ENCODE measurements at places on chromosomes 3 and 15.
A peak's percentile ranks its signal among the peaks of the same experiment; 100 is the strongest.

DNA sequence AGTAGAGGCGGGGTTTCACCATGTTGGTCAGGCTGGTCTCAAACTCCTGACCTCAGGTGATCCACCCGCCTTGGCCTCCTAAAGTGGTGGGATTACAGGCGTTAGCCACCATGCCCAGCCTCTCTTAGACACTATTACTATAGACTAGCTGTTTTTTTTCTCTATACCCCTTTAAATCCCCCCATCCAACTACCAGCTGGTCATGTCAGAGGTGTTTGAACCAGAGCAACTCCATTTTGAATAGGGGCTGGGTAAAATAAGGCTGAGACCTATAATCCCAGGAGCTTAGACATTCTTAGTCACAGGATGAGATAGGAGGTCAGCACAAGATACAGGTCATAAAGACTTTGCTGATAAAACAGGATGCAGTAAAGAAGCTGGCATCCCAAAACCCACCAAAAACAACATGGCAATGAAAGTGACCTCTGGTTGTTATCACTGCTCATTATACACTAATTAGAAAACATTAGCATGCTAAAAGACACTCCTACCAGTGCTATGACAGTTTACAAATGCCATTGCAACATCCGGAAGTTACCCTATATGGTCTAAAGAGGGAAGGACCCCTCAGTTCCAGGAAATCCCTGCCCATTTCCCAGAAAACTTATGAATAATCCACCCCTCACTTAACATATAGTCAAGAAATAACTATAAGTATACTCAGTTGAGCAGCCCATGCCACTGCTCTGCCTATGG is 57.8 kb upstream of the GPD1L start:
- no peak for DNase-seq

- no peak for DNase-seq
Measured at GRCh38 chr15:43505738-43506137, 11.7 kb upstream of the MAP1A start.

DNA sequence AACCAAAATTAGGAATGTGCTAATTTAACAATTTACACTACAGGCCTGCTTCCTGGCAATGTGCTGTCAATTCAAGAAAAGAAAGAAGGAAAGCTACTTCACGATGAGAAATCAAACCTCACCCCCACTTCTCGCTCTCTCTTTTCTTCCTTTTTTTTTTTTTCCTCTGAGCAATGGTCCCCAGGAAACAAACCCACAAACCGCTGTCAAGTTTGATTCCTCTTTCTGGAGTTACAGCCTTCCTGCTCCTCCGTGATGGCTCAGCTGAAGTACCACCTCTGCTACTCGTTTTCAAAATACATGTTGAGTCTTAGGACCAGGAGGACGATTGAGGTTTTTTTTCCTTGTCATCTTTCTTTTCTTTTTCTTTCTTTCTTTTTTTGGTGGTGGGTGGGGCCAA is 3.4 kb upstream of the TRIM71 start:
- no peak for DNase-seq

DNA sequence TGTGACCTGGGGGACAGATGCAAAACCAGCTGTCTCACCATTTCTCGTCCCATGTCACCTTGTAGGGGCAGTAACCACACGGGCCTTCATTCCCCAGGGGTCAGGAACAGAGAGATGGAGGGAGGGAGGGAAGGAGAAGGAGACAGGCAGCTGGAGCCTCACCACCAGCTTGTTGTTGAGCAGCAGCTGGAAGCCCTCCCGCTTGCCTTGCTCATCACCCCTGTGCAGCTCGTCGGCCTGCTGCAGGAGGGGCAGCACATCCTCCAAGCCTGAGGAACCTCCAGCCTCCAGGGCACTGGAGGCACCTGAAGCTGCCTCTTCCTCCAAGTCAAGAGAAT is 10.3 kb downstream of the RMDN3 start:
- no peak for DNase-seq

GRCh38 chr15:74950078-74950908 is 6.3 kb downstream of the RPP25 start:
- DNase-seq, result peak; percentile 79

DNA sequence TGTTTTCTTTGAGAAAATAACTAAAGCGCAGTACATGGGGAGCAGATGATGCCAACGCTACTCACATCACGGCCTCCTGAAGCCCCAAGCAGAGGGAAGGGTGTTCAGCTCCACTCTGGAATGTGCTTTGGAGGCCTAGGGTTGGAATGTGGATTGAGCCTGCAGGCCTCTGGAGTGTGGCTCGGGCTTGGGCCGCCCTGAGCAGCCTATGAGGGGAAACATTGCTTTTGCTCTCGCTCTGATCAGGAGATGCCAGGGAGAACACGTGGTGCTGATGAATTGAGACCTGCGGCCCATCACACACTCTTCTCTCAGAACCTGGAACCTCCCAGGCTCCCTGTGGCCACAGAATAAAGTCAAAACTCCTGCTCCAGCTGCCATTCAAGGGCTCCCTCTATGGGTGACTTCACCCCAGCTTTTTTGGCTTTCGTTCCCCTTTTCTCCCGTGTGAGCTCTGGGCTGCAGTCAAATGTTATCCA is 23.3 kb downstream of the CCDC13 start:
- no peak for DNase-seq

DNA sequence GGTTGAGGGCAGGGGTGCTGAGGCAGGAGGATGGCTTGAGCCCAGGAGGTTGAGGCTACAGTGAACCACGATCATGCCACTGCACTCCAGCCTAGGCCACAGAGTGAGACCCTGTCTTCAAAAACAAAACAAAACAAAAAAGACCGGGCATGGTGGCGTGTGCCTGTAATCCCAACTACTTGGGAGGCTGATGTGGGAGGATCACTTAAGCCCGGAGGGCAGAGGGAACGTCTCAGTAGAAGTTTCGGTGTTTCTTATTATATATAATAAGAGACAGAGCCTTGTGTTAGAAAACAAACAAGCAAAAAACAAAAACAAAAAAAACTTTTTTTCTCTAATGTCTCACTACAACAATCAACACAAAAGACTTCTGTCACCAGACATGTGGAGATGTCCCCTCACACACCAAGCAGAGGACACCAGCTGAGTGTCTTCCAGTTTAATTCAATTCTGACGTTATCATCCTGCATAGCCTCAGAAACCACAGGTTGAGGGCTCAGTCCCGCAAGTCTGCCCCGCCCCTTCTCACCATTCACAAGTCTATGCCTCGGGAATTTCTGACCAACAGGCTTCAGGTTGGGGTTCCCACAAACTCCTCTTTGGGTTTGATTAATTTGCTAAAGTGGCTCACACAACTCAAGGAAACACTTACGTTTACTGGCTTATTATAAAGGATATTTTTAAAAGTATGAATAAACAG is 24.0 kb upstream of the EIF4A2 start:
- no peak for DNase-seq

DNA sequence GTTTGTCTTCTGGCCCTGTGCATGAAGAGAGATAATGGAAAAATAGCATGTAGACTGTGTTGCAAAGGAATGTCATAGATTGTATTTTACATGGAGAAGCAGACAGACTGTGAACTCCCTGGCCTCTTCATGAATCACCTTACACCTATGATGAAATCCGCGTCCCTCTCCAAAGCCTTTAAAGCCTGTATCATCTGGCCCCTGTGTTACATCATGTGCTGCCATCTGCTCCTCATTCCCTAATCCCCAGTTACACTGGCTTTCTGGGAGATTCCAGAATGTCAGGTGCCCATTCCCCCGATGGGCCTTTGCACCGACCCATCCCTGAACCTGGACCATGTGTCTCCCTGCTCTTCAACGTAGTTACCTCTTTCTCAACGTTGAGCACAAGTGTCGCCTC is 190.8 kb downstream of the ADAMTSL3 start:
- DNase-seq, result no peak

DNA sequence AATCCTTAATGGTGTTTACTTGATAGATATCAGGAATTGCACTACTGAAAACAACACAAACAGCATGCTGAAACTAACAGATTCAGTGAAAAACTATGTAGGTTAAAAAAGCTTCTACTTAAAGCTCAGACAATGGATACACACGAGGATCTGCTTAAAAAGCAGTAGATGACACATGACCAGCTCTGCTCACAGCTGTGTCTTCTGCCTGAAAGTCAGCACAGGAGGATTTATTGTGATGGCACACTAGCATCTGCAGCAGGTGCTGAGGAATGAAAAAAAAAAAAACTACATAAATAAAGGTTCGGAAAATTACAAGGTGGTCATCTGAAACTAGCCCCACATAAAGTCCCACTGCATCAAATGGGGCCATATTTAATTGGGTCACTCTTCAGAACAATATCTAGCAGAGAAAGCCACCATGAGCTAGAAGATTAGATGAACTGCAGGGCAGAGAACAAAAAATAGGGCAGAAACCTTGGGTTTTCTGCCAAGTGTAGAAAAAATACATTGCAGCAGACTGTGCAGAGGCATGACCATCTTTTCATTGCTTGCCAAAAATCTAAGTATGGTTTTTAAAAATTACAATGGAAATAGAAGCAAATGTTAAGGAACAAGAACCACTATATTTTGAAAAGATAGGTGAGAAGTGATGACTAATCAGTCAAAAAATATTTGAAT is 13.2 kb upstream of the GOLM2 start:
- DNase-seq, result no peak

DNA sequence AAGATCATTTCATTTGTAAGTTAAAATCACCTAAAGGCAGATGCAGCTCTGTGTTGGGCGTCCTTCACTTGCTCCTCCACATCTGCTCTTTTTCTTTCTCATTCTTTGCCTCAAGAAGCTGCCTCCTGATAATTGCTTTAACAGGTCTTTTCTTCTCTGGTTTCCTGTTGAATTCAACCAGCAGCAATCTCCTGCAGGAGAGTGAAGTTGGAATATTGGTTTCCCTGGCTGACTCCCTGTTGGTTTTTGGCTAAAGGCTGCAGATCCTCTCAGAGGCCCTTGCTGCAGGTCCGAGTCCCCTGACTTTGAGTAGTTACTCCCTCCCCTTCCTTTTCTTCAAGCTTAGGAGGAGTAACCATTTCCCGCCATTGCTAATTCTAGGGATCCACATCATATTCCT is 4.2 kb downstream of the TP63 start:
- DNase-seq, result no peak

DNA sequence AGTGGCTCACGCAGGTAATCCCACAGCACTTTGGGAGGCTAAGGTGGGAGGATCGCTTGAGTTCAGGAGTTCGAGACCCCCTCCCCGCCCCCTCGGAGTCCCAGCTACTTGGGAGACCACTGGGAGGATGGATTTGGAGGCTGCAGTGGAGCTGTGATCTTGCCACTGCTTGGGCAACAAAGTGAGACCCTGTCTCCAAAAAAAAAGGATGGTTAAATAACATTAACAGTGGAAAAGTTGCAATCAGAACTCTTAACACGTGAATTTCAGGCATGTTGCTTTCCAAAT is 1.4 kb upstream of the TMEM87A start:
- DNase-seq, result no peak

- DNase-seq, result no peak
Measured at GRCh38 chr3:58487140-58487886, 4.6 kb upstream of the KCTD6 start.

GRCh38 chr3:130688015-130688688 is 58.5 kb downstream of the PIK3R4 start:
- no peak for DNase-seq

GRCh38 chr3:160793722-160794252 is 37.8 kb downstream of the PPM1L start:
- no peak for DNase-seq

DNA sequence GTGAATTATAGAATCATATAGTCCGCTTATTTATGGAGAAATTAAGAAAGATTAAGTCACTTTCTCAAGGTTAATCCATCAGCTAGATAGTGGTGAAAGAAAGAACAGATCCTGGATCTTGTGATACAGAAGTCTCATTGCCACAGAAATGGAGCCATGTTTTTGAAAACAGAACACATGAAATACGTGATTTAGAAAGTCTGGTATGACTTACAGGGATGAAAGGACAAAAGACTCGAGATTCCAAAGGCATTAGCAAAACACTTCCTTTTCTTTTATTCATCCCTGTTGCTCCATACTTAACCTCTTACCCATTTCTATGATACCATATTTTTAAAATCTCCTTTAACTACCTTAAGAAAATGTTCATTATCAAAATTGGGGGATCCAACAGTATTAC is 40.0 kb upstream of the TEX9 start:
- DNase-seq, result no peak

GRCh38 chr3:64905906-64906410 is 218.2 kb upstream of the ADAMTS9 start:
- no peak for DNase-seq

GRCh38 chr3:38636464-38636863 is 13.0 kb downstream of the SCN5A start:
- DNase-seq, result no peak

Measured in CD4-positive, alpha-beta memory T cell (primary cell).